ENCODE measurements at places on chromosomes 1 and 21. TPM values are rescaled to one million over a fixed set of nuclear protein-coding genes. Genes with fewer than 3 reads are reported as not detected.

GRCh38 chr1:46503421-46503820 lies 13.8 kb downstream of the DMBX1 start:
- DNase-seq: no peak

DNA sequence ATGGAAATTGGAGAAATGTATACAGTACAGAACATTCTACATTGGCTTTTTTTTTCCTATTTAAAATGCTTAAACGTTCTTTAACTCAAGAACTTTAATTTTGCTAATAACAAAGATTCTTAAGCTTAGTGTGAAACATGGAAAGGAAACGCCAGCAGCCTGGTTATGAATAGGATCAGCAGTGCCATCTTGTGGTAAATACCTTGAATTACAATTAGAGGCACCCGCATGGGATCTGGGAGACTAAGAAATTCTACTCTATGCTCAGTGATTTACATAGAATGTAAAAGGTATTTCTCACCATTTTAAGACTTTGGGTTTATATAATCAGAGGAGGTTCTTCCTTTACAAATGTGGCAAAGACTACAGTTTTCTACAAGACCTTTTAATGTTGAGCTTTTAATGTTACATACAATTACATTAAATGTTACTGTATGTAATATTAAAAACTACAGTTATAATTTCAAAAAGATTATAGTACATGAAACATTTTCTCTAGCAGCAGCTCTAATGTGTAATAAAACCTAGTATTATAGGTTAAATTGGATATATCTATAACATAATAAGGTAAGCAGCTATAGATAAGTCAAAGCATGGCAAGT lies 32.1 kb upstream of the APOBEC4 start:
- DNase-seq: peak; percentile 69

The DPH5 gene
- 9.5 TPM for total RNA-seq

DNA sequence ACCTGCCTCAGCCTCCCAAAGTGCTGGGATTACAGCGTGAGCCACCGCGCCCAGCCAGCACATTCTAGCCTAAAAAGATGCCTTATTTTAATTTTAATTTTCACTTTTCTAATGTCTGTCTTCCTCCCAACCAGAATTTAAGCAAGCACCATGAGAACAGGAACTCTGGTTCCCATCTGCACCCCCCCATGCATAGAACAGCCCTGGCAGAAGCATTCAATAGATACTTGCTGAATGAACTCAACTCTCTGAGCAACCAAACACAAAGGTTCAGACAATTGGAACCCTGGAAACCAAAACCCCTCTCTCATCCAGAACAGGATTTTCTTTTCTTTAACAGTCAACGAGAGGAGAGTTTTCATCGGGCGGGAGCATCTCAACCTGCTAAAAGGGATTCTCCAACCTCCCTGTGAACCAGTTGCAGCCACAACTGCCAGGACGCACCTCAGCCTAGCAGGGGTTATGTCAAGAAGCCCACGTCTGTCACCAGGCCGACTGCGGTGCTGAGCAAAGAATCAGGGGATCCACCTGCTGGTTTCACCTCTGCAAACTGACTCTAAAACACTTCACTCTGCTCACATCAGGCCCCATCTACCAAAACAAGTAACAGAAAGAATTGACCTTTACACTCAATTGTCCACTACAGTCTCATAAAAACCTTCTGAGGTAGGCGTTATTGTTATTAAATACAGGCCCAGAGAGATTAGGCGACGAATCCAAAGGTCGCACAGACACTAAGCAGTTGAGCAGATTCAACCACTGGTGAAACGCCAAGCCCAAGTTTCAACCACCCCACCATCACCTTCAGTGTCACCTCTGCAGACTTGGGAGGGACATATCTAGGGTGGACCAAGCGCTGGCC lies 1.7 kb downstream of the KIAA2013 start:
- DNase-seq: no peak

- DNase-seq: no peak
Observed at GRCh38 chr1:143665606-143666005, 306.2 kb downstream of the FAM72C start.

The FCRL2 gene
- not detected for total RNA-seq

DNA sequence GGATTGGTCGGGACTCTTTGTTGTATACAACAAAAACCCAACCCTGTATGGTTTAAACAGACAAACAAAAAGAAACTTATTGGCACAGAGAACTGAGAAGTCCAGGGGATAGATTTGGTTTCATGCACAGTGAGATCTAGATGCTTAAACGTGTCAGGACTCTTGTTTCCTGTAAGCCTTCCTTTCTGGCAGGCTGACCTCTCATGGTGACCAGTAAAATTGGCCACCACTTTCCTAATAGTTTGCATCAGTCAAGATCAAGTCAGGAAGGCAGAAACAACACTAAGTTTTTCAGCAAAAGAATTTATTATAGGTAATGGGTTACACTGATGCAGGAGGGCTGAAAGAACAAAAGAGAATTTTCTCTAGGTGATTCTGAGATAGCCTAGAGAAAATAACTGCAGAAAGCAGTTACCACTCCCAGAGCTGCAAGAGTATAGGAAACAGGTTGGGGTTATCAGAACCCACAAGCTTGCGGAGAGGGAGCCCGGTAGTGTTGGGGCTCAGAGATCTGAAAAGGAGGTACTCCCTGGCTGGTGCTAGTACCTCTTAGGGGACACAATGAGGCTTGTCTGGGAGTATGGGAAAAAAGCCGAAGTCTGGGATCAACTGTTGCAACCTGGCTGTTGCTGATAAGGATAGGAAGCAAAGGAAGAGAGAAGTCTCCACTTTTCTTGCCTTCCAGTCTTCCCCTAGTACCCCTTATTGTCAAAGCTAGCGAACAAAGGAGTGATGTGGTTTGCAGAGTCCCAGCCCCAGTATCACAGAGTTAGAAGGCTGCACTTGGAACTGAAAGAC lies 21.4 kb downstream of the CITED4 start:
- DNase-seq: no peak

GRCh38 chr1:47777322-47777721 lies 219.9 kb downstream of the TRABD2B start:
- no peak for DNase-seq

The NBPF10 gene
- total RNA-seq: 0.20 TPM

DNA sequence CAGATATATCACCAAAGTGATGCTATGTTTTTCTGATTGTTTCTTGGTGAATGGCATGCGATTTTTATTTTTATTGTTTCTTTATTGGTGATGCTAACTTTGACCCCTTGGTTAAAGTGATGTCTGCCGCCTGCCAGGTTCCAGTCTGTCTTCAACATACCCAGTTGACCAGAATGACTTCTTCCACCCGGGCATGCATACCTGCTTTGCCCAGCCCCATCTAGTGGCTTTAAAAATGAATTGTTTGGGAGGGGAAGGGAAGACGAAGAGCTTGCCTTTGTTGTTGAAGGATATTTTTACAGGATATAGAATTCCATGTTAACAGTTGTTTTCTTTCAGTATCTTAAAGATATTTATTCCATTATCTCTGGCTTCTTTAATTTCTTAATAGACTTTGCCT lies 65.1 kb downstream of the ATG4C start:
- DNase-seq: peak; percentile 38

DNA sequence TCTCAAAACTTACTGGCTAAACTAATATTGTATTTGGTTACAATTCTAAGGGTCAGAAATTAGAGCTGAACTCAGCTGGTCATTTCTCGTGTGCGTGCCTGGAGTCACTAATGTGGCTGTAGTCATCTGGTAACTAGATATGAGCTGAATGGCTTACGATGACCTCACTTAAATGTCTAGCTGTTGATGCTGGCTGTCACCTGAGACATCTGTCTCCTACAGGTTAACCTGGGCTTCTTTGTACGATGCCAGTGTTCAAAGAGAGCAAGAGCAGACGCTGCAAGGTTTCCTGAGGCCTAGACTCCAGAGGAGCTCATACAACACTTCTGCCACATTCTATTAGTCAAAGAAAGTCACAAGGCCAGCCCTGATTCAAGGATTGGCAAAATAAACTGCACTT lies 17.1 kb upstream of the ALG6 start:
- DNase-seq: no peak

DNA sequence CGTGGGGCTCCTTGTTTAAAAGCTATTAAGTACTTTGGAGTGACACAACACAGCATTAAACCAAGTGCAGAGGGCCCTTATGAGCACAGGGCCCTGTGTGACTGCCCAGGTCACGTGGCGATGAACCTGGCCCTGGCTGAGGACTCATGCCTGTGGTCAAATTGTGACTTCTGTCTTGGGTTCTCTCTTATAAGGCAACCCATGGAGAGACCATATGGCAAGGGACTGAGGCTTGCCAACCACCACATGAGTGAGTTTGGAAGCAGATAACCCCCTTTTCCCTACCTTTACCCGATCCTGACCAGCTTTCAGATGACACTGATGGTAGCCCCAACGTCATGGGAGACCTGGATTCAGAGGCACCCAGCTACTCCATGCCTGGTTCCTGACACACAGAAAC lies 140.5 kb downstream of the ZBTB18 start:
- DNase-seq: no peak

- no peak for DNase-seq
Observed at GRCh38 chr1:227792216-227793078, 23.0 kb upstream of the PRSS38 start.

- no peak for DNase-seq
Observed at GRCh38 chr1:117567976-117568375, 37.9 kb upstream of the TENT5C start.

DNA sequence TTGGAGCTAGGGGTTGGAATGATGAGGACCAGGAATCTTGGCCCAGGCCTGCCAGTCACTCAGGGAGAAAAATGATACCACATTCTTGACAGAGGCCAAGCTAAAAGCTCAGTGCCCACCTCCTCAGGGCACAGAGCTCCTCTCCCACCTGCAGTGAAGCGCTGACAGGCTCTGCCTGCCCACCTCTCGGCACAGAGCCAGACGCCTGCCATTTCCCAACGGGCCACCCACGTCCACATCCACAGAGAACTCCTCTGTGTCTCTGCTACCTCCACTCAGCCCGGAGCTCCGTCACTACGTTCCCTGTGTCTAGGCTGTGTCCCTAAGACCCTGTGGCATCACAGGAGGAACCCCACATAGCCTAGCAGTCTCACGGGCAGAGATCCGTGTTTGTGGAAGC lies 60.8 kb downstream of the MRPL37 start:
- no peak for DNase-seq

DNA sequence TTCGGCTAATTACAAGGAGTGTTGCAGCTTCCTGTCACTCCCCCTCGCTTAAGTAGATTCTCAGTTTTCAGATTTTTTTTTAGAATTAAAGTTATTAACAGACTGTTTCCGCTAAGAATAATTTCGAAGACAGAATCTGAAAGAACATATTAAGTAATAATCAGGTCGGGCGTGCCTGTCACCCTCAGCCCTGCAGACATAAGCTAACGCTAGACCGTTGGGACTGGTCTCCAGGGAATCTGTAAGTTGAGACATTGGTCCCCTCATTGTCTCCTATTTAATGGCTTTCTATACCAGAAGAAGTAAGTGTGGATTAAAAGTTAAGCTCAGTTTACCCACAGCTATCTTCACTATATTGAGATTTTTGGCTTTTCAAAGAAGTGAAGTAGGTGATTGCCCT lies 14.5 kb downstream of the NMNAT1 start:
- no peak for DNase-seq

The BEND5 gene
- not detected for total RNA-seq

GRCh38 chr1:203127666-203128430 lies at the start of gene ADORA1:
Gene ADORA1, plus strand, starts transcription at chr1:203127726. Its CDS starts 1,116 bp downstream, at chr1:203128842.
- peak; percentile 34 for DNase-seq

GRCh38 chr1:76238094-76238628 lies 163.6 kb downstream of the ST6GALNAC3 start:
- no peak for DNase-seq
